Adrenal gland (tissue), 19 donors: ENCODE measurements at places on chromosomes 1 and 21. TPM values are rescaled to one million over a fixed set of nuclear protein-coding genes. Genes with fewer than 3 reads are reported as not detected.

DNA sequence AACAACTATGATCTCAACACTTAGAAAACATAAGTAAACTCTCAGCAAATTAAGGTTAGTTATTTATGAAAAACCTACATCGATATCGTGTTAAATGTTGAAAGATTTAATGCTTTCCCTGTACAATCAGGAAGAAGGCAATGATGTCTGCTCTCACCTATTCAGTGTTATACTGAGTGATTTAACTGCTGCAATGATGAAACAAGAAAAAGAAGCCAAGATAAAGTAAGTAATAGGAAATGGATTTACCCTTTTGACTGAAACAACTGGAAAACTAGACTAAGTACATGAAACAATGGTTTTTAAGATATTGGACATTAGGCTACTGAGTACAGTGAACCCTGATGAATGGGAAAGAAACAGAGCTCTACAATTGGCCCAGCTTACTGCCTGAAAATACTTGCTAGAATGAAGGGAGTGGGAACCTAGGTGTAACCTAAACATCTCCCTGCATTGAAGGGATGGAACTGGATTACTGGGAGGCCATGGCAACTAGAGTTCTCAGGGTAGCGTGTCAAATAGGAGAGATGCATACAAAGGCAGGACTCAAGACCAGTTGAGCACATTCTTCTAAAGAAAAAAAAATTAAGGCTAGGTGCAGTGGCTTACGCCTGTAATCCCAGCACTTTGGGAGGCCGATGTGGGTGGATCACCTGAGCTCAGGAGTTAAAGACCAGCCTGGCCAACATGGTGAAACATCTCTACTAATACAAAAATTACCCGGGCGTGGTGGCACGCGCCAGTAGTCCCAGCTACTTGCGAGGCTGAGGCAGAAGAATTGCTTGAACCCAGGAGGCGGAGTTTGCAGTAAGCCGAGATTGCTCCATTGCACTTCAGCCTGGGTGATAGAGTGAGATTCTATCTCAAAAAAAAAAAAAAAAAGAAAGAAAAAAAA is 37.3 kb downstream of the SNRPE start:
- no peak for DNase-seq

DNA sequence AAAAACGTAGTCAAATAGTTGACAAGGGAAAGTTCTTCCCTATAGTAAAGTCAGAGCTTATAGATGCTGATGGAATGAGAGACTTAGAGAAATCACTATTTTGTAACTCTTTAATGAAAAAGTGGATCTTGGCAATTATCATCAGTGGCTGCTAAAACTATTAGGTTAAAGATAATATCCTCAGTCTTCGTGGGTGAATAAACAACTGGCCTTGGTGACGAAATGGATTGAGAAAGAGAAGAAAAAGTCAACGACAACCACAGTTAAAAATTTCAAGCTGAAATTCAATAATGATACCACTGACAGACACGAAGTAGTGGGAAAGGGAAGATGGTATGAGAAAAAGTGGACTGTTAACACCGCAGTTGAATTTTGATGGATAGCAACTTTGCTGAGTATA is 90.0 kb upstream of the GNG4 start:
- DNase-seq = no peak

DNA sequence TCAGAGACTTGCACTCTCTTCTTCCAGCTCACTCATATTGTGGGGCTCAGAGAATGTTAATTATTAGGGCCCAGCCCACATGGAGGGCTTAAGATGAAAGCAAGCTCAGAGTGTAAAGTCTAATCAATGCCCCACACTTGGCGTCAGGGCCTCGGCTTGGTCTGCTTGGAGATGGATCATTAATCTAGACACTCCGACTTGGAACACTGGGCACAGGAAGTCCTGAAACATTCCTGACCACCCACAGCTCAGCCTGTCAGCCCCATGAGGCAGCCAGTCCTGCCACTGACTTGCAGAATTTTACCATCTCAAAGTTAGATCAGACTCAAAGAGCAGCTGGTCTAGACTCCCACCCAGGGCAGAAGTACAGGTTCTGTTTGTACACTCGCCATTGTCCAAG is 69.8 kb upstream of the TRABD2B start:
- no peak for DNase-seq

DNA sequence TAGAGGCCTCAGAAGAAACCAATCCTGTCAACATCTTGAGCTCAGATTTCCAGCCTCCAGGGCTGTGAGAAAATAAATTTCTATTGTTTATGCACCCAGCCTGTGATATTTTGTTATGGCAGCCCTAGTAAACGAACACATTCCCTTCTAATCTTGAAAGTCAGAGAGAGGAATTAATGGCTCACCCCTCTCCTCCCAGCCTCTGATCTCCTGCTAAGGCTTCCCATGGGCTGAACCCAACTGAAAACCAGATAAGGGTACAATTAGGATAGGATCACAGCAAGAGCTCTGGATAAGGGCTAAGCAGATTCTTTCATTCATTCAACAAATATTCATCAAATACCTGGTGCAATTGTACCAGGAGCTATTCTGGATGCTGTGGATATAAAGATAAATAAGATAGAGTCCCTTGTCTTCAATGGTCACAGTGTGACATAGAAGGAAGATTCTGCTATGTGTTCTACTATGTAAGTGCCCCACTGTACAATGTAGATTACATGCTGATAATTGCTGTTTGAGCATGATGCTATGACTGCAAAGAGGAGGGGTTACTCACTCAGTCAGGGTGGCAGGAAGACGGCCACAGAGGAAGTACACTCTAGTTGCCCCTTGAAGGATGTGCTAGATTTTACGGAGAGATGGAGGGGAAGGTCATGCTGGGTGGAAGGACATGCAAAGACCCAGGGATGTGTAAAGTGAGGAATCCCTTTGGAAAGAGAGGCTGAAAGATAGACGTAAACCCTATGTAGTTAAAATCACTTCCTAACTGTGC is 203.3 kb upstream of the JUN start:
- DNase-seq = no peak

DNA sequence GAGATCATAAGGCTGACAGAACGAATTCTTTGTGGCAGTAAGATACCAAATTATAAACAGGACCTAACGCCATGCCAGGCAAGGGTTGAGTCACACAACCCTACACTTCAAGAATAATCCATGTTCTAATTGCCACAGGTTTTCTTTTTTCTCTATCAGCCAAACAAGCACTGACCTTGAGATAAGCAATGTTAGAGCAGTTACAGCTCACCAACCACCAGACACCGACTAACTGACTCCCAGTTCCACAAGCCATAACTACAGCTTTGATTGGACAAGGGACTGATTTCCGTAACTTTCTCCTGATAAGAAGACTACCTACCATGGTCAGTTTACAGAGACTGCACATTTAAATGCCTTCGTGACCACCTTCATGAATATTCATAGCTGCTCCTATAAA is 149.6 kb downstream of the PTPRU start:
- no peak for DNase-seq

DNA sequence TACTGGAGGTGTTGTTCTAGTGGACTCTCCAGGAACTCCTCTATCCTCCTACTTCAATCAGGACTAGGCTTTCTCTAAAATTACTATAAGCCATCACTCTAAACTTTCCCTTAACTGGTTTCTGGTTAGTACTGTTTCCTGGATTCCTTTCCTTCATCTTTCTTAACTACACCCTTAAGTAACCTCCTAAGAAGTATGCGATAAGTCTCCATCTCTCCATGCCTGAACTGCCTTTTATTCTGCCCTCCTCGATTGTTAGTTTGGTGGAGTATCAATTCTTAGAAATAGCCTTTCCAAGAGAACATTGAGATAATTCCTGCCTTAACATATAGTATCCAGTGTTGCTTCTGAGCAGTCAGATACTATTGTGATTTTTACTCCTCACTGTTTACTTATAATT is 162.9 kb upstream of the PDE4B start:
- DNase-seq = no peak

NCMAP gene
- polyA plus RNA-seq = not detected

ZNF683 gene
- polyA plus RNA-seq = 0.24 TPM

ALX3 gene
- polyA plus RNA-seq = not detected
